Activated T-helper 2 cell treated with anti-CD3 and anti-CD28 coated beads, Interferon-gamma antibody, Interleukin-2, Interleukin-4, amounts not matched to agents 10 μg/mL and 5 μg/mL and 100 μg/mL, durations not matched to agents 14 hours and 24 hours and 36 hours (primary cell): ENCODE measurements at places on chromosomes 2 and 18.
A peak's percentile ranks its signal among the peaks of the same experiment; 100 is the strongest.

DNA sequence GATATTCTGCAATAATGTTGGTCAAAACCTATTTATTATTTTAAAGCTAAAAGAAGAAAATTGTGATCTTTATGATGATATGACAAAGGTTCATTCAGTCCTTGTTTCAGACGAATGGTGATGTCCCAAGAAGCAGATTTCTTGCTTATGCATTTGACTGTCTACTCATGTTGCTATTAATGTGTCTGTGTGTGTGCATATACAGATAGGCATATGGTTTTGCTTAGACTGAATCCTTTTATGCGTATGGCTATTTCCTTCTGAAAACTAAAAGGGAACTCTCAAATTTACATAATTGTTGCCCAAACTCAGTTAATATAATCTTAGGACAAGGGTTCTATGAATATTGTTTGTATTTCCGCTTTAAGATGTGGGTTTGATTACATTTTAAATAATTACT is 632.3 kb upstream of the SETBP1 start:
- no peaks in the 10 kb centered on the region for H3K27me3 ChIP-seq
- H3K36me3 ChIP-seq, result no peaks in the 10 kb centered on the region
- no peak overlapping the region for H3K27ac ChIP-seq
- DNase-seq, result no peak
- H3K4me1 ChIP-seq, result no peaks in the 10 kb centered on the region
- no peak overlapping the region for H3K4me3 ChIP-seq

DNA sequence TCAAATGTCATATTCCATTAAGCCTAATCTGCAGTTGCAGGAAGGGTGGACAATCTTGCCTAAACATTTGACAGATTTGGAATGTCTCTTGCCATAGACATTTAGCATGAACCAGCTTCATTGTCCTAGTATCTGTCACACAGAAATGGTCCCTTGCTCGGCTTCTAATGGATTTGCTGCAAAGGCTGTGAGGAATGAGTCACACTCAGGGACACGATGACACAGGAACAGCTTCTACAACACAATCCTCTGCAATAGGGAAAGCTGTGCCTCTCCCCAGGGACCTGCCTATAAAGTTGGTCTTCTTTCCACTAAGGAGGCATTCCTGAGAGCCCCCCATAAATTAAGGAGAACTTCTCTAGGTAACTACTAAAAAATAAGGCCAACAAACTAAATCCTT is 155.1 kb upstream of the L3MBTL4 start:
- no peaks in the 10 kb centered on the region for H3K36me3 ChIP-seq
- peaks cover 2% of the 10 kb centered on the region for H3K4me1 ChIP-seq
- DNase-seq, result no peak
- no peak overlapping the region for H3K4me3 ChIP-seq
- H3K27me3 ChIP-seq, result no peaks in the 10 kb centered on the region

DNA sequence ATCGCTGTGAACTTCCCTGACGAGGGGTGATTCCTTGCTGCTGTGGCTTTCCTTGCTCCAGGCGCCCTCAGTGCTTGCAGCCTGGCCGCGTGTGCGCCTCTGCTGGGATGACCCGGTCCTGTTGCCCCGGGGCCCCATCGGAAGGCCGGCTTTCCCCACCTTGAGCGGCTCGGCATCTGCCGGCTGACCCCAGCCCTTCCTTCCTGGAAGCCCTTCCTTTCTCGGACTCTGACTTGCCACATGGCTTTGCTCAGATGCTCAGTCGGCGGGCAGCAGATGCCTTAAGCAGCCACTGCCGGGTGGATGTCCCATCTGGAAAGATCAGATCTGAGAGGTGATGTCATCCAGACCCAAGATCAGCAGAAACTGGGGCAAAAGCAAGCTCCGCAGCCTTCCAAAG is 100.5 kb upstream of the ODC1 start:
- H3K36me3 ChIP-seq, result no peaks in the 10 kb centered on the region
- no peak for DNase-seq
- H3K27ac ChIP-seq, result no peak overlapping the region
- H3K27me3 ChIP-seq, result peaks cover 40% of the 10 kb centered on the region
- H3K4me1 ChIP-seq, result peaks cover 19% of the 10 kb centered on the region

GRCh38 chr18:63970809-63971205 is 926 bp downstream of the SERPINB8 start:
- H3K36me3 ChIP-seq, result no peaks in the 10 kb centered on the region
- no peaks in the 10 kb centered on the region for H3K27me3 ChIP-seq
- peak overlapping the region; percentile 80 for H3K27ac ChIP-seq
- H3K4me1 ChIP-seq, result peaks cover 32% of the 10 kb centered on the region
- H3K4me3 ChIP-seq, result peak overlapping the region; percentile 90

GRCh38 chr18:61765097-61765496 is 127.7 kb downstream of the RNF152 start:
- H3K4me3 ChIP-seq, result no peak overlapping the region
- H3K27ac ChIP-seq, result no peak overlapping the region
- DNase-seq, result no peak
- H3K4me1 ChIP-seq, result peaks cover 9% of the 10 kb centered on the region
- peaks cover 31% of the 10 kb centered on the region for H3K27me3 ChIP-seq

GRCh38 chr18:38453880-38454279 is 888.3 kb upstream of the CELF4 start:
- H3K27ac ChIP-seq, result no peak overlapping the region
- no peaks in the 10 kb centered on the region for H3K36me3 ChIP-seq
- DNase-seq, result no peak
- H3K4me1 ChIP-seq, result no peaks in the 10 kb centered on the region
- no peaks in the 10 kb centered on the region for H3K27me3 ChIP-seq
